ENCODE measurements at places on chromosomes 3 and 15.

GRCh38 chr3:46812237-46812791, 50.9 kb downstream of the MYL3 start:
- DNase-seq = peak; percentile 53

- DNase-seq = no peak
Measured at GRCh38 chr3:81105789-81106488, 655.5 kb downstream of the GBE1 start.

DNA sequence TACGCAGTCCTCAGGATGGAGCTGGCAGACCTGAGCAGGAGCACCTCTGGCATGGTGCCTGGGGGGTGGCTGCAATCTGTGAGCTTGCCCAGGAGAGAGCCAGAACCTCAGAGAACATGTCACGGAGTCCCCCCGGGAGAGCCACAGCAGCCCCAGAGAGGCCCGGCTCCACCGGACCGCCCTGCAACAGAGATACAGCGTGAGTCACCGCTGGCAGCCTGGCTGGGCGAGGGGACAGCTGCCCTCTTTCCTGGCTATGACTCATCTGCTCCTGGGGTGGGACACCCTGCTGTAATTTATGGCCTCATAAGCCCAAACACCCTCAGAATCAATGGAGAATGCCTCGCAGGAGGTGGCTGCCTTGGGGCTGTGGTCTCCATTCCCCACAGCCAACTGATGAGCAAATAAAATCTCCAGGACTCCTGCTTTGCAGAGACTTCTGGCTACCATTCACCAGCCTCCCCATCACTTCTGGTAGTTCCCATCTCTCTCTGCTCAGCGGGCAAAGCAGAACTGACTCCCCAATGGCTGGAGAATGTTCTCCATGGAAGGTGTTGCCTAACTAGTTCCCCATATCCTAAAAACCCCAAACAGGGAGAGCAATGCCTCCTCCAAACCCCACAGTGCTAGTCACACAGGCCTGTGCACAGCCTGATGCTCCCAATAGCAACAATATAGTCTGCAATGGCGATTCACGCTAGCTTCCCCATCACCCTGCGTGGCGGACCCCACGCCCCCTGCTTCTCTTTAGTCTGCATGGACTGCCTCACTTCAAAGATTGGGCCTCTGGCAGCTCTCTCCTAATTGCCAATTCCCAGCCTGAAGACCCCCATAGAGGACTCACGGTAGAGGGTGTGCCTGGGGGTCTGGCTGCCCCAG, 21.6 kb downstream of the ACSBG1 start:
- no peak for DNase-seq

GRCh38 chr15:78775472-78775871, 35.8 kb downstream of the ADAMTS7 start:
- no peak for DNase-seq

GRCh38 chr3:115072265-115073021, 74.6 kb downstream of the ZBTB20 start:
- DNase-seq = no peak

- DNase-seq = no peak
Measured at GRCh38 chr15:92578096-92578835, 77.3 kb downstream of the FAM174B start.

DNA sequence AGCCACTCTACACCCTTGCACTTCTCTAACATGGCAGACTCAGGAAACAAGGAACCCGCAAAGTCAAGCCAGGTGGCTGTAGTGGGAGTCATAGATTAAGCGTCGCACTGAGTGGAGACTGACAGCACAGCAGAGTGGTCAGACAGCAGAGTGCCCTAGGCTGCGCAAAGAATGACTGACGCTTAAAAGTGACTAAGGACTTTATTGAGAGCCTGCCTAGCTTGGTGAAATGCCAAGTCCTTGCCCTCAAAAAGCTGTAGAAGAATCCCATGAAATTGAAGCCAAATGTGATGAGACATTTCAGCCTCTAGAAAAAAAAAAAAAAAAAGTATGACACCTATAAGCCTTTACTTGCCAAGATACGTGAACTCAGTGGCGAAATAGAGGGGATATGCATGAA, 30.2 kb downstream of the NCEH1 start:
- no peak for DNase-seq

- no peak for DNase-seq
Measured at GRCh38 chr3:172152874-172153273, 113.5 kb downstream of the FNDC3B start.

GRCh38 chr3:10392244-10392643, 71.3 kb upstream of the SEC13 start:
- DNase-seq = no peak

DNA sequence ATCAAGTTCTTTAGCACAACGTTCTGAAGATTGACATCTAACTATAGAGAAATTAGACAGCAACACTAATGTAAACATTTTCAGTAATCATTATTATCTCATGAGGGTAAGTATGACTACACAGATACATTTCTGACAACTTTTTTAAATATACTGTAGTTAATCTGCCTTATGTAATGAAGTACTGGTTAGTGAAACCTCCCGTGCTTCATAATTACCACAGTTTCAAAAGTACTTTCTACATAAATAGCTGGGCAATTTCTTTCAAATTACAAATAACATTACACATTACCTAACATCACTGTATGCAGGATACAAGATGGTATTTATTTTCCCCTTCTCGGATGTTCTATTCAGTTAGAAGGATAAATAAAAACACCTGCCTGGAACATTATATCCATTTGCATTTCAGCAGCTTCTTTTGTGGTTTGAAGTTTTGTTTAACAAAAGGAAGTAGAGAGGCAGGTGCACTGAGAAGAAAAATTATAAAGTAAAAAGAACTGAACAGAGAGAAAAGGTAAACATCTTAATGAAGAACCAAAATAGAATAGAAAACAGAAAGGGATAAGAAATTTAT, 1241.5 kb upstream of the GBE1 start:
- no peak for DNase-seq

DNA sequence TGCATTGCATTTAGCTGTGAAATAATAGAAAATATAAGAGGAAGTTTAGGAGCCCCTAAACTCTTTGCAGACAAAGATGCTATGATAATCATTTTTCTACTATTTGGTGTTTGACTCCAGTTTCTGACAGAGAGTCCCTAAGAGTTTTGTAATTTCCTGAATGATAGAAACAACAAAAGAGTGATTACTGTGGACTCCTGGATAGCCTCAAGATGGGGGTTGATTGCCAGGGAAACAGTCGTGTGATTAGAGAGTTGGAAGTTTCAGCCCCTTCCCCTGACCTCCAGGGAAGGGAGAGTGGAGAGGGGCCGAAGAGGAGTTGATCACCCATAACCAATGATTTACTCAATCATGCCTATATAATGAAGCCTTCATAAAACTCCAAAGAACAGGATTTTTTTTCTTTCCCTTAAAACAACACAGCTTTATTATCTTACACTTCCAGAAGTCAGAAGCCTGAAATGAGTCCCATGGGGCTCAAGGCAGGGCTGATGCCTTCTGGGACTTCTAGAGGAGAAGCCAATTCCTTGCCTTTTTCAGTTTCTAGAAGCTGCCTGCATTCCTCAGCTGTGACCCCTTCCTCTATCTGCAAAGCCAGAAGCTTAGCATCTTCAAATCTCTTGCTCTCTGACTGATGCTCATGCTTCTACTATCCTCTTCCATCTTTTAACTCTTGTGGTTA, 292.3 kb upstream of the ZPLD1 start:
- no peak for DNase-seq

DNA sequence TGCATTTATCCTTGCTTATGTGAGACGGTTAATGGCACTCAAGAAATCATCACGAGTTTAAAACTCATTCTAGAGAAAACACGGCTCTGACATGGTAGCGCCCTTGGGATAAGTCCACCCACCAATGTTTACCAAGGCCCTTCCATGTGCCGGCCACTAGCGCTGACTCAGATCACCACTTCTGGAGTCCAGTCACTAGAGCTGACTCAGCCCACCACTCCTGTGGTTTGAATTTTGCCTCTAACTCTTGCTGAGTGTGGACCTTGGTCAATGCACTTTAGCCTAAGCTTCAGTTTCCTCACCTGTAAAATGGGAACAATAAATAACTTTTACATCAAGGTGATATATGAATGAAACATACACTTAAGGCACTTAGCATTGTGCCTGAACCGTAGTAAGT, 358.4 kb upstream of the PROK2 start:
- no peak for DNase-seq

GRCh38 chr3:184306341-184306972, 7.4 kb downstream of the PSMD2 start:
- DNase-seq = no peak

GRCh38 chr3:47636921-47637320, 58.3 kb upstream of the CSPG5 start:
- DNase-seq = no peak

- DNase-seq = no peak
Measured at GRCh38 chr15:41285285-41285684, 47.1 kb downstream of the OIP5 start.

DNA sequence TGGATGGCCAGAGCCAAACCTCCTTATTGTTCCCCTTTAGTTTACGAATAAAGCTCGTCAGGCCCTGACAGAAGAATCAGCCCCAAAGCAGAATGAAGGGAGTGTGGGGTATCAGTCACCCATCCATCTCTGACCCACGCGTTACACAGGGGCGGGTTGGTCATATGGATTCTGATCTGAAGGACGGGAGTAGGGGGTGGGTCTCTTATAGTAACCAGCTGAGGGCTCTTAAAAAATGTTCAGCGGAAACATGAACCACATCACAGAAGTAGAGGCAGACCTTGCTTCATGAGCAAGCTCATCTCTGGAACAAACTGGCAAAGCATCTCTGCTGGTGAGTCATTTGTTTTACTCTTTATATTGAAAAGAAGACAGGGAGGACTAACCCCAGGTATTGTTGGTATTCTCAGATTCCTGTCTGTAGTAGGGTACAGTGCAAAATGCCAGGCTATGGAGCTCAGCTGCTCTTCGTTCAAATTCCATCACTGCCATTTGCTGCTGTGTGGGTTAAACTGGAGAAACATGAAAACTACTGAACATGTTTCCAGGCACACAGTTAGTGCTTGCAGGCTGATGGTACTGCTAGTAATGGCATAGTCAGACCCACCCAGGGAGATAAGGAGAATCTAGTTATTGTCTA, at the start of gene CXCR6:
TSS of gene CXCR6 (plus strand) at position 258 of the 640 bp plus-strand sequence. CDS start 3,018 bp downstream, outside the sequence.
- DNase-seq = peak; percentile 80

- DNase-seq = no peak
Measured at GRCh38 chr3:191425322-191425734, 35.6 kb upstream of the PYDC2 start.

- no peak for DNase-seq
Measured at GRCh38 chr3:156680243-156680914, 6.0 kb downstream of the TIPARP start.

GRCh38 chr15:50484781-50485180, 60.6 kb downstream of the USP8 start:
- no peak for DNase-seq

GRCh38 chr15:31474059-31474868, 147.6 kb downstream of the KLF13 start:
- DNase-seq = peak; percentile 28

DNA sequence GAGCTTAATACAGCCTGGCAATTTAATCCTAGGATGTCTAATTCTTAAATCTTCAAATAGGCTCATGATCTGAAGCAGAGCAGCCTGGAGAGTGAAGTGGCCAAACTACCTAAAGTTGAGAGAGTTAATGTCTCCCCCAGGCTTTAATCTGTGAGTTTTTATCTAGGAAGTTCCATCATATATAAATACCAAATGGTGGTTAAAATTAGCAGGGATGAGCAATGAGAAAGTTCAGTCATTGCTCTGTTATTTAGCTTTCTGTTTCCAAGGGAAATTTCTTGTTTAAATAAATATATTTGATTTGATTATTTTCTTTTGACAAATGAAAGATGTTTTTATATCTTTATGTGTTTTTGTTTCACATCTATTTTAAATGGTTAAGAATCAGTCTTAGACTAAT, 274.4 kb upstream of the UMPS start:
- DNase-seq = no peak

DNA sequence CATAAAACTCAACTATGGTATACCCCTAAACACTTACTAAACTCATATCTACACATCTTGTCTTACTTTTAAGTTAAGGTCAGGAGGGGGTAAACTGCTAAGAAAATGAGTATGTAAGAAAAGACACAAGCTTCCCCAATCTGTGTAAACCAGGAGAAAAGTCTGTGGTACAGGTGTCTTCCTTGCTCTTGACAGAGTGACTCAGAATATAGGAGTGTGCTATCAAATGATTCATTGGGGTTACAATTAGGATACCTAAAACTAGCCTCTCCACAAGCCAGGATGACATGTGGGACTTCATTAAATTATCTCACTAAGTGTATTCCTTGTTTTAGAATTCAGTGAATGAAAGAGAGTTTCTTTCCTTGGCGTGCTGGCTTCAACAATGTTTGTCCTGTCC, 274.8 kb downstream of the BBX start:
- no peak for DNase-seq

DNA sequence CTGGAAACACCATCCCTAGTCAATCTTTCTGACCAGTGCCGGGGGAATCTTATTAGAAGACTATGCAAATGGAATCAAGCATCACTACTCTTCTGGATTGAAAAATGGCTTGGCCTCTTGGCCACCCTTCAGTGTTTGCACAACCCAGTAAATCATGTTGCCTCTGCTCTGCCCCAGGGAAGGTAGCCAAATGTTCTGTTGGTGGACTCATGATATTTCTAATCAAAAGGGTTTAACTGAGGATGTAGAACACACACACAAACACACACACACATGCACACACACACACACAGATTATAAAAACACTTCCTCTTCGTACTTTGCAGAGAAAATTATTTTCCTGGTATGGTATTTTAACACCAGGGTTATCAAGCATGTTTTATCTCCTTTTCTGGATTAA, 7.9 kb downstream of the RBP2 start:
- no peak for DNase-seq

DNA sequence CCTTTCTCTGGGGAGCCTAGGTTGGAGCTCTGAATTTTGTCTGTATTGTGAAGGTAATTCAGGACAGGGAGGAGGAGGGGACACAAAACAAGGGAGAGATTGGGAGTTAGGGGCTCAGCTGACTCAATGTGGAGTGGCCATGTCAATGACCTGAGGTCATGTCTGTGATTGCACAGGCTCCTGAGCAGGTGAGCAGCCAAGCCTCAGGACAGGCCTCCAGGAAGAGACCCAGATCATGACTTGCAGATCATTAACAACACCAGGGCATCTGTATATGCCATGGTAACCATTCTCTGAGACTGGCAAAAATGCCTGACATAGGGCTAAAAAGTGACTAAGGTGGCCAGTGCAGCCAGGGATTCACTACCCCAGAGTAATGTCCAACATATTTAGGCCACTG, 20.9 kb downstream of the ERICH6 start:
- DNase-seq = no peak

GRCh38 chr3:59433546-59433945, 383.7 kb upstream of the CFAP20DC start:
- DNase-seq = no peak
